ENCODE measurements at places on chromosomes 11 and 22. TPM values are rescaled to one million over a fixed set of nuclear protein-coding genes. Genes with fewer than 3 reads are reported as not detected.

DNA sequence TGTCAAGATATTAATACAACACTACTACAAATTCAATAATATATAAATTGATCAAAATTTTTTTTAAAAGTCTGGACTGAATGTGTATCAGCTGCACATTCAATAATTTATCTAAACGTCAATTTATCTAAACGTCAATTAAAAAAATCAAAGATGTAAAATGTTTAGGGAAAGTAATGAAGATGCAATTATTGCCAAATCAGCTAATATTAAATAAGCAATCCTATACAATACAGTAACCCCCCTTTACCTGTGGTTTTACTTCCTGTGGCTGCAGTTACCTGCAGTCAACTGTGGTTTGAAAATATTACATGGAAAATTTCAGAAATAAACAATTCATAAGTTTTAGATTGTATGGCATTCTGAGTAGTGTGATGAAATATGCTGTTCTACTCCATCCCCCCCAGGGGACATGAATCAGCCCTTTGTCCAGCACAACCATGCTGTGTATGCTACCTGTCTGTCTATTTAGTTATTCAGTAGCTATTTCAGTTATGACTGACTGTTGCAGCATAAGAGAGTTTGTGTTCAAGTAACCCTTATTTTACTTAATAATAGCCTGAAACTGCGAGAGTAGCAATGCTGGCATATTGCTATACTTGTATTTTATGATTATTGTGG, 72.2 kb downstream of the CWF19L2 start:
- peaks cover 5% of the 10 kb centered on the region for H3K36me3 ChIP-seq
- no peaks in the 10 kb centered on the region for H3K4me1 ChIP-seq
- no peak overlapping the region for H3K27ac ChIP-seq
- H3K27me3 ChIP-seq = no peaks in the 10 kb centered on the region

- no peaks in the 10 kb centered on the region for H3K27me3 ChIP-seq
- no peak for DNase-seq
- no peak overlapping the region for H3K4me3 ChIP-seq
- H3K4me1 ChIP-seq = no peaks in the 10 kb centered on the region
- no peaks in the 10 kb centered on the region for H3K36me3 ChIP-seq
- H3K27ac ChIP-seq = no peak overlapping the region
Observed at GRCh38 chr22:41028841-41029240, 63.6 kb upstream of the EP300 start.

GRCh38 chr11:17972987-17973386, 39.9 kb downstream of the SERGEF start:
- H3K4me3 ChIP-seq = no peak overlapping the region
- H3K27me3 ChIP-seq = no peaks in the 10 kb centered on the region
- H3K4me1 ChIP-seq = no peaks in the 10 kb centered on the region
- DNase-seq = no peak
- no peaks in the 10 kb centered on the region for H3K36me3 ChIP-seq

DNA sequence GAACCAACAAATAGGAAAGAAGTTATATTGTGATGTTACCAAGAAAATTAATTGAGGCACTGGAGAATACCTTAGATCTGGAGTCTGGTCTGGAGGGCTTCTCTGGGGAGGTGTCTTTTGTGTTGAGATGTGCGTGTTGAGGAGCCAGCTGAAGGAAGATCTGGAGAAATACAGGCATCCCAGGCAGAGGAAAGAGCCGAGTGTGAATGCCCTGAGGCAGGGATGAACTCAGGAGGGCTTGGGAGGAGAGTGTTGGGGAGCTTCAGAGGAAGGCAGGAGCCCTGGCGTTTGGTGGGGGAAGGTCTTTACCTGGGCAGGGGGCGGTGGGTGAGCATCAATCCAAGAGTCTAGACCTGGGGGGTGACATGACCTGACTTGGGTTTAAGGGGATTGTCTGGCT, 13.1 kb downstream of the SYNGR1 start:
- H3K4me1 ChIP-seq = peaks cover 13% of the 10 kb centered on the region
- DNase-seq = no peak
- H3K27me3 ChIP-seq = no peaks in the 10 kb centered on the region
- H3K36me3 ChIP-seq = no peaks in the 10 kb centered on the region

- no peak overlapping the region for H3K4me3 ChIP-seq
- peak overlapping the region; percentile 82 for H3K27ac ChIP-seq
- no peak for DNase-seq
- no peaks in the 10 kb centered on the region for H3K27me3 ChIP-seq
Observed at GRCh38 chr11:9697766-9698165, 33.9 kb downstream of the SWAP70 start.

DNA sequence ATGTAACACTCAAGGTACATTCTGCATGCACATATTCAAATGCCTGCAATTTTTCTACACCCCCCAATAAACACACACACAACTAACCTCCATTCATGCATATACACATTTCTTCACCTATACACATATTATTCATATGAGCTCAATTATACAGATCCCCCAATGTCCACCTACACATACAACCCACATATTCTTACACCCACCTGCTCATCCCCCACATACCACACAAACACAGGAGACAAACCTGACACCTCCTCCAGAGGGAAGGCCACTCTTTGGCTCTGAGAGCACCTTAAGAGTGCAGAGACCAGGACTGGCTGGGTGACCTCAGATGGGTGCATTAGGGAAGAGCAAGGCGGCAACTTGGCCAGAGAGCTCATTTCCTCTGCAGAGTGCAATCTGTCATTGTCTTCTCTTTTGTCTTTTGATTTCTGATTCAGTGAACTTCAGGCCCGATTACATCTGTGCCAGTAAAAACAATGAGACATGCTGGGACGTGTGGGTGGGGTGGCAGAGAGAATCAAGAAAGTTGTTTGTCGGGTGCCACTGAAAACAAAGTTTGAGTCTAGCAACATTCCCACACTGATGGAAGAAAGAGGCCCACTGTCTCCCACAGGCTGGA, 208.4 kb downstream of the NXPE2 start:
- H3K4me1 ChIP-seq = no peaks in the 10 kb centered on the region
- H3K27me3 ChIP-seq = no peaks in the 10 kb centered on the region
- H3K27ac ChIP-seq = no peak overlapping the region
- H3K4me3 ChIP-seq = no peak overlapping the region
- no peaks in the 10 kb centered on the region for H3K36me3 ChIP-seq

GRCh38 chr11:133947321-133947756, 9.4 kb downstream of the IGSF9B start:
- H3K27me3 ChIP-seq = peaks cover 17% of the 10 kb centered on the region
- no peaks in the 10 kb centered on the region for H3K36me3 ChIP-seq
- no peak for DNase-seq
- no peak overlapping the region for H3K27ac ChIP-seq
- no peaks in the 10 kb centered on the region for H3K4me1 ChIP-seq
- H3K4me3 ChIP-seq = no peak overlapping the region

DNA sequence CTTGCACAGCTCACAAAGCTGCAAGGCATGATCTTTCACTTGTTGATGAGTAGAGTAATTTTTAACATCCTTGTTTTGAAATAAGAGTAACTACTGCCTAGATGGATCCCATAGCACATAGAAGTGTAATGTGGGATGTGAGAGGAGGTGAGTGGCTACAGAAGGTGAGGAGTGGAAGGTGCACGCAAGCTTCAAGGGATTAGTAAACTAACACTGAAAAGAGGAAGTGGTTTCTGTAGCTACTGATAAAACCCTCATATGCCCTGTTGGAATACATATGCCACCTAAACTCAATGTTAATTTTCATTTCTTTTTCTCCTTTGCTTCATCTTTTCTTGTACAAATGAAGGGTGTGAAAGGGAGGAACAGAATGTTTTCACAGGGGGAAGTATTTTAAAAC, 22.0 kb upstream of the CTSC start:
- H3K27me3 ChIP-seq = no peaks in the 10 kb centered on the region
- peaks cover 6% of the 10 kb centered on the region for H3K4me1 ChIP-seq
- H3K4me3 ChIP-seq = no peak overlapping the region

The EMID1 gene
- total RNA-seq = not detected

The SMIM35 gene
- total RNA-seq = 4.5 TPM

The SLC5A1 gene
- not detected for total RNA-seq

The OR9Q1 gene
- not detected for total RNA-seq

The XKR3 gene
- 0.17 TPM for total RNA-seq

The NFAM1 gene
- total RNA-seq = 0.27 TPM
